ENCODE measurements at places on chromosomes 5 and 9.

GRCh38 chr5:14008819-14009311 lies 64.4 kb upstream of the DNAH5 start:
- DNase-seq, result no peak

DNA sequence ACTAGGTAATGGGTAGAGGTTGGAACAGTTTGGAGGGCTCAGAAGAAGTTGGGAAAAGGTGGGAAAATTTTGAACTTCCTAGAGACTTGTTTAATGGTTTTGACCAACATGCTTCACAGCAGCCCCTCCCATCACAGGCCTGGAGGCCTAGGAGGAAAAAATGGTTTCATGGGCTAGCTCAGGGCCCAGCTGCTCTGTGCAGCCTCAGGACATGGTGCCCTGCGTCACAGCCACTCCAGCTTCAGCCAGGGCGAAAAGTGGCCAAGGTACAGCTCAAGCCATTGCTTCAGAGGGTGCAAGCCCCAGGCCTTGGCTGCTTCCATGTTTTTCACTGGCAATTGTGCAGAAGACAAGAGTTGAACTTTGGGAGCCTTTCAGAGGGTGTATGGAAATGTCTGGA lies 453.7 kb downstream of the LRRC70 start:
- no peak for DNase-seq

DNA sequence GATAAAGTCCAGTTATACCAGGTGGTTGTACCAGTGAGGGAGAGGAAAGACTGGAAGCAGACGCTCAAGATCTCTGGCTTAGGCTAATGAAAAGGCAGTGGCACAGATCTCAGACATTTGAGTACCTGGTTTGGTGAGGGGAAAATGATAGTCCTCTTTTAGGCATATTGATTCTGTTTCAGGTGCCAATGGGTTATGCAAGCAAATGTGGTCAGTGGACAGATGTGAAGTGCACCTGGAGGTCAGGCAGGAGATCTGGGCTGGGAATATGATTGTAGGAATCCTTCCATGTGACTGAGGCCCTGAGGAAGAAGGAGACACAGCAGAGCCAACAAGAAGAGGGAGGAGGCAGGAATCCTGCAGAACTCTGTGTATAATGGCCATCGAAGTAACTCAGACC lies 63.7 kb upstream of the SMARCA2 start:
- no peak for DNase-seq

- DNase-seq, result no peak
Measured at GRCh38 chr5:83118976-83119375, 41.6 kb downstream of the XRCC4 start.
